ENCODE measurements at places on chromosomes 16 and 17.

DNA sequence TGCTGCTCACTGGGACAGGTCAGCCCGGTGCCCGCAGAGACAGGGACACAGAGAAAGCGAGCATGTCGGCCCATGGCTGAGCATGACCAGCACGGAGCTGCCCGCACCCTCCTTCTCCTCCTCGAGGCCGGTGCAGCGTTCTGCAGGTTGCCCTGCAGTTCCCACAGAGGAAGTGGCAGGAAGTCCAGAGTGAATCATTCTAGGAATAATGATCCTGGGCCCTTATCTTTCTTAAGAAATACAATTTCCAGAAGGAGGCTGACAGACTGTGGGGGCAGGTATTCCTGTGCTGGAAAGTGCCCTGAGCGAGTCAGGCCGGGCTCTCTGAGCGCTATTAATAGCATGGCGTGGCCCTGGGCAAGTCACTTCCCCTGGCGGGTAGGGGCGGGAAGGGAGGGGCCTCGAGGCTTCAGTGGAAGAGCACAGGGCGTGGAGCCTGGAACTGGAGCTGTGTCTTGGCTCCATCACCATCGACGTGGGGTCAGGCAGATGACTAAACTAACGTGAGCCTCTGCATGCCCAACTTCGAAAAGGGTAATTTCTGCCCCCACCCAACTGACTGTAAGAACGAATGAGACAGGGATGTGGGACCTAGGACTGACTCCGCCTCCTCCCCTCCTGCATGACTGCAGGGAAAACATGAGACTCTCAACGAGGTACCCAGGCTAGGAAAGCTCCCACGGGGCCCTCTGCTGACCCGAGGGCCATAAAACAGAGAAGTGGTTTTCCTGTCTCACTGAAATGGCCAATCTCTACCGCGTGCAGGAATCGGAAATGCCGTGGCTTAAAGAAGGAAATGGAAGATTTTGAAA, 9.8 kb downstream of the TMEM204 start:
- peak; percentile 89 for DNase-seq

GRCh38 chr16:19831678-19832077, 53.0 kb downstream of the GPRC5B start:
- peak; percentile 80 for DNase-seq

GRCh38 chr16:48271728-48272127, 24.4 kb upstream of the ABCC11 start:
- no peak for DNase-seq

GRCh38 chr16:68324780-68325357, 14.1 kb downstream of the PRMT7 start:
- no peak for DNase-seq

GRCh38 chr17:7133424-7133823, 18.8 kb upstream of the ASGR2 start:
- peak; percentile 25 for DNase-seq

GRCh38 chr16:2194852-2195321, 1.5 kb downstream of the CASKIN1 start:
- peak; percentile 46 for DNase-seq

DNA sequence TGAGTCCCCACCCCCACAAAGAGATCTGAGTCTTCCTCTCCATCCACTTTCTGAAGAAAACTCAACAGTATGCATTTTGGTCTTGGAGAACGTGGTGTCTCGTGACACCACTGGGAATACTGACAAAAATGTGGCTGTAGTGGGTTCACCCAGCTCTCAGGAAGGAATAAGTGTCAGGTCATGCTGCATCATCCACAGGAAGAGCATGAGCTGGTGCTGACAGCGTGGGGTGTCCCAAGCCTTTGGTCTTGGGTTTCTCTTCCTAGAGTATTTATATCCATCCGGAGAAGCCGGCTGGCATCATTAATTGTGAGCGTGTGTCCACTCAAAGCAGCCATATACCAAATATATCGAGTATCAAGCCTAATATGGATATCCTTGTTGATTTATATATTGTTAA, 55.9 kb downstream of the C17orf67 start:
- peak; percentile 88 for DNase-seq

DNA sequence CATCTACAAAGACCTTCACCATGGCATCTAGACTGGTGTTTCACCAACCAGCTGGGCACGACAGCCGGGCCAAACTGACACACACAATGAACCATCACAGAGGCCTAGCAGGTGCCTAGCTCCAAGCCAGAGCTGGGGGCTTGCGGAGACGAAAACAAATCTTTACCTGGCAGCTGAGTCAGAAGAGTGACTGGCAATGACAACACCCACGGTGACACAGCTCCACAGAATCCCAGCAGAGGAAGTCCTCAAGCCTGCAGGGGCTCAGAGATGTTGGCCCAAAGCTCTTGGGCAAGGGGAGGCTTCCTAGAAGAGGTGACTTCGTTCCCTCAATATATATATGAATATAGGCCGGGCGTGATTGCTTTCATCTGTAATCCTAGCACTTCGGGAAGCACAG, 5.1 kb downstream of the MMP25 start:
- DNase-seq = no peak

DNA sequence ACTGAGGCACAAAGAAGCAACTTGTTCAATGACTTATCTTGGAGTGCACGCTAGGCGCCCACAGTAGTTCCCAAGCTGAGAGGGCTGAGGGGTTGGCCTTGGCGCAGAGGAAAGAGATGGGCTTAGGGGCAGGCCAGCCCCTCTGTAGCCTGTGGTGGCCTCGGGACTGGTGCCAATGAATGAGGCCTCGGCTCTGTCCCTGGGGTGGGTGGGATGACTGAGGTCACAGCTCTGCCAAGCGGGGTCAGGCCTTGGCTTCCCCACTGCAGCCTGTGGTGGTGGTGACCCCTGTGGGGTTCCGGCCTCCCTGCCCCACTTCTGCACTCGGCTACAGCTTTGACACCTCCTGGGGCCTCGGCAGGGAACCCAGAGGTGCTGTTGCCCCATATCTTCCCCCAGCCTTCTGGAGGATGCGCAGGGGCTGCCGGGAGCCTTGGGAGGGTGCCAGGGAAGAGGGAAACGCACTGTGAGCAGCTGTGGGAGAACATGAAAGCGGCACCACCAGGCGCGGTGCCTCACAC, 46.0 kb downstream of the BEAN1 start:
- no peak for DNase-seq

DNA sequence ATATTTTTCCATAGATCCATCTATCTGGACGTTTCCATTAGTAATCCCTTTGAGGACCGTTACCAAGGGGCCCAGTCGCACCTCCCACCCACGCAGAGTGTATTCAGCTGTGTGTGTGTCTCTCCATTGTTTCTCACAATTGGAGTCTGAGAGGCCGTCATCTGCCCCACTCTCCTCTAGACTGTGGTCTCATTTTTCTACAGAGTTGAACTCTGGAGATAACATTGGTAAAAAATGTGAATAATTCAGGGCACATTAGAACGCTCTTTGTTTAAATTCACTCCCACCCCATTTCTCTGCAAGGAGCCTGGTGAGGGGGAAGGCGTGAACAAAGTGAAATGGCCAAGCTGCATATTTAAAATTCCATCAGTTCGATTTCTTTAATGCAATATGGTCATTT, 333.1 kb upstream of the MAF start:
- no peak for DNase-seq

- DNase-seq = no peak
Measured at GRCh38 chr17:30378241-30378824, 394 bp upstream of the CPD start.

- DNase-seq = no peak
Measured at GRCh38 chr16:4320571-4321137, 4.8 kb downstream of the GLIS2 start.

DNA sequence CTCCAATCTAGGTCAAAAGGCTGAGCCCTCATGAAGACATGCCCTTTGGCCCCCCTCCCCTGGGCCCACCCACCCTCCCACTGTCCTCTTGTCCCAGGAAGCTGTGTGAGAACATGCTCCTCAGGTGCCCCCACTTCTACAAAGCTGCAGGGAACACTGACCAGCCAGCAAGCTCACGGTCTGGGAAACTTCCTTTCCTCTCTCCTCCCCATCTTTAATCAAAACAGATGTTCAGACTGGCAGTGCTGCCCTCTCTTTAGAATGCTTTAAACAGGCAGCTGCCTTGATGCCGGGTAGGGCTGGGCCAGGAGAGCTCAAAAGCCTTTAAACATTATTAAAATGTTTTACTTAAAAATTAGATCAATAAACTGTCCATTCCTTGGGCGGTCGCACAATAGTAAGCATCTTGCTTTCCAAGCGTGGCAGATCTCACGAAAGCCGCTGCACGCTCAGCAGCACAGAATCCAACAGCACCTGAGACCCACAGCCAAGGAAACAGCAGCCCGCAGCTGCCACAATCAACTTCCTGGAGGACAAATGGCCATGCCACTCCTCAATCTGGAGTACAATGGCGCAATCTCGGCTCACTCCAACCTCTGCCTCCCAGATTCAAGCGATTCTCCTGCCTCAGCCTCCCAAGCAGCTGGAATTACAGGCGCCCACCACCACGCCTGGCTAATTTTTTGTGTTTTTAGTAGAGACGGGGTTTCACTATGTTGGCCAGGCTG, 399.2 kb downstream of the SLC39A11 start:
- peak; percentile 45 for DNase-seq

GRCh38 chr17:59680314-59680713, 26.9 kb downstream of the PTRH2 start:
- DNase-seq = peak; percentile 76

- no peak for DNase-seq
Measured at GRCh38 chr17:73742948-73743381, 98.7 kb upstream of the SDK2 start.

DNA sequence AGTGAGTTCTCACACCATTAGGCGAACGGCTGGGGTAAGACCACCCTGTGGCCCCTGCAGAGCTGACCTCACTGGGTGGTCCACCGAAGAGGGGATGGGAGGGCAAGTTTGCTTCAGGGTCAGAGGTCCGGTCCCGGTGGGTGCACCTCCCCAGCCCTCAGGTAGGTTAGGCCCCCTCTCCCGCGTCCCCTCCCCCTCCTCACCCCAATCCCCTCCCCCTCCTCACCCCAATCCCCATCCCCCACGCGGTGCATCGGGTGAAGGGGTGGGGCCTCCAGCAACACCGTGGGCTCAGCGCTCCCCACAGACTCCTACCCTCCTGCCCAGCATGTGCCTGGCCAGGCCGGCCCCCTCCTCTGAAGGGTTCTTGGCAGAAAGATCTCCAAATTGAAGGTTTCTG, 13.4 kb downstream of the MCRIP1 start:
- DNase-seq = no peak

- peak; percentile 22 for DNase-seq
Measured at GRCh38 chr17:80456465-80457235, 19.8 kb downstream of the NPTX1 start.

- DNase-seq = no peak
Measured at GRCh38 chr17:28509789-28510188, 3.6 kb downstream of the FOXN1 start.

- DNase-seq = no peak
Measured at GRCh38 chr17:14014657-14015056, 54.6 kb upstream of the COX10 start.

DNA sequence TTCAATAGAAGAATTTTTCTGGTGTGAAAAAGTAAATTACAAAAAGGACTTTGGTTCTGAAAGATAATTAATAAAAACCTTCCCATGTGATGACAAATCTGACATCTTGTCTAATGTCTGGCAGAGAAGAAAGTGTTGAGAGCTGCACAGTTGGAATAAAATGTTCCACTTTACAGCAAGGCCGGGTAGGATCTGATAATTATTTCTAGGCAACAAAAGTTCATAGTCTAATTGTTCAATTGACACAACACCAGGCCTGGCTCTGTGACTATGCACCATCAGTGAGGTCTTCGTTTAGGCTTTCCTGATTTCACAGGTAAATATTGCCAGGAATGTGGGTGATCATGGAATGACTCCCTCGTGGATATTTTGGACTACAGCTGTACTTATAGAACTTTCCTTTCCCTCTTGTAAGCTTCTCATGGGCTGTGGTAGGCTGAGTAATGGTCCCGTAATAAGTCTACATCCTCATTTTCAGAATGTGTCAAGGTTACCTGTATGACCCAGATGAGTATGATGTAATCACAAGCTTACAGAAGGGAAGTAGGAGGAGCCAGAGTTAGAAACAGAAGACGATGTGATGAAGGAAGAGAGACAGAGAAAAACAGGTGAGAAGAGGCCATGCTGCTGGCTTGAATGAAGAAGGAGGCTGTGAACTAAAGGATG, 217.0 kb downstream of the CDH13 start:
- DNase-seq = no peak

- peak; percentile 25 for DNase-seq
Measured at GRCh38 chr17:43917348-43918025, 10.2 kb upstream of the MPP2 start.

- DNase-seq = no peak
Measured at GRCh38 chr16:88780142-88781062, 4.6 kb downstream of the PIEZO1 start.

DNA sequence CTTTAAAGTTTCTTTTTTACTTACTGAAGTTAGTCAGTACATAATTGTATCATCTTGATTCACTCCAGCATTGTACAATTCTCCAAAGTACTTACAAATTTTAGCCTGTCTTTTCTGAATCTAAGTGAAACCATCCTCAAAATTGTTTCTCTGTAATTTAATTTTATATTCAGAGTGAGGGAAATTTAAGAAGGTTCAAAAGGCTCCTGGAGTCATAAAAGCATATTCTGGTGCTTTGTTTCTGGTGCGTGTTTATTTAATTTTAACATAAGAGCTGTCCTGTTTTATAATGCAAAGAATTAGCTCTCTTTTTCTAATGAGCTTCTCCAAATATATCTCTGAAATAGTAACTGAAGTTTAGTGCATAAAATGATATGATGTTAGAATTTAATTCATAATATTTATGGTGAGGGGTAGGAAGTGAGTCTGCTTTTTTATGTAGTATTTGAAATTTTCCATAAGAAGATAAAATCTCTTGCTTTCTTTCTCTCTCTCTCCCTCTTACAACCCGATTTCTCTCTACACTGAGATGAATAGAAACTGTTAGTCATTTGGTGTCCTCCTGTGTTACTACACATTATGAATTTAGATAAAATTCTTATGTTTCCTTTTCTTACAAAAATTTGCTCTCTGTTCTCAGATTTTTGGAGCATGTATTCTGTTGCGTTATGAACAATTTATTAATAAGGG, 339.8 kb downstream of the BCAS3 start:
- no peak for DNase-seq

DNA sequence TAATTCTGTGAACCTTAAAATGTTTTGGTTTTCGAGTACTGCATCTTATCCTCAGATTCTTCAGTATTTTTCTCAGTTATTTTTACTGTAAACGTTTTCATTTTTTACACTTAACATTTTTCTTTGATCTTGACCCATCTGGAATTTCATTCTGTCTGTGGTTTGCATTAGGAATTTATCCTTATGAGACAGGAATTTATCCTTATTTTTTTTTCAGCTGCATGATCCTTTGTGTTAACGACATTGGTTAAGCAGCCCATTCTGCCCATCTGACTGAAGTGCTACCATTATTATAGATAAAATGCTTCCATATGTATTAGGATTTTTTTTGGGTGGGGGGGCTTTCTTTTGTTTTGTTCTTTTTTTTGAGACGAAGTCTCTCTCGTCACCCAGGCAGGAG, 41.0 kb downstream of the SNX29 start:
- peak; percentile 84 for DNase-seq

DNA sequence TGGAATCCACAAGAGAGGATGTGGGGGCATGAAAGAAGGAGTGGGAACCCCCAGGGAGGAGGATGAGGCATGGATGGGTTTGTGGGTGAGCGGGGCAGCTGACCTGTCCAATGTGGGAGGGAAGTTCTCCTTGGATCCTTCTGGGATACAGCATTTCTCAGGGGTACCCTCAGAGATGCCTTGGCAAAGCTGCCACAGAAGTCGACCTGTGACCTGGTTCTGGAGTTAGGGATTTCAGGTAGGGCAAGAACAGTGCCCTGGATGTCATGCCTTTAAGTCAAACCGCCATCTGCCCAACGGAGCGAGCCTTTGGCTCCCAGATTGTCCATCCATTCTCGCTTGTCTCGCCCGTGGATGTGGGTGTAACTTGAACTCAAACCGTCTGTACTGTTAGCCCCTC, 30.0 kb downstream of the WSCD1 start:
- DNase-seq = no peak

GRCh38 chr17:45677770-45678169, 106.3 kb upstream of the CRHR1 start:
- DNase-seq = peak; percentile 4
